ENCODE measurements at places on chromosomes 13 and 19.

DNA sequence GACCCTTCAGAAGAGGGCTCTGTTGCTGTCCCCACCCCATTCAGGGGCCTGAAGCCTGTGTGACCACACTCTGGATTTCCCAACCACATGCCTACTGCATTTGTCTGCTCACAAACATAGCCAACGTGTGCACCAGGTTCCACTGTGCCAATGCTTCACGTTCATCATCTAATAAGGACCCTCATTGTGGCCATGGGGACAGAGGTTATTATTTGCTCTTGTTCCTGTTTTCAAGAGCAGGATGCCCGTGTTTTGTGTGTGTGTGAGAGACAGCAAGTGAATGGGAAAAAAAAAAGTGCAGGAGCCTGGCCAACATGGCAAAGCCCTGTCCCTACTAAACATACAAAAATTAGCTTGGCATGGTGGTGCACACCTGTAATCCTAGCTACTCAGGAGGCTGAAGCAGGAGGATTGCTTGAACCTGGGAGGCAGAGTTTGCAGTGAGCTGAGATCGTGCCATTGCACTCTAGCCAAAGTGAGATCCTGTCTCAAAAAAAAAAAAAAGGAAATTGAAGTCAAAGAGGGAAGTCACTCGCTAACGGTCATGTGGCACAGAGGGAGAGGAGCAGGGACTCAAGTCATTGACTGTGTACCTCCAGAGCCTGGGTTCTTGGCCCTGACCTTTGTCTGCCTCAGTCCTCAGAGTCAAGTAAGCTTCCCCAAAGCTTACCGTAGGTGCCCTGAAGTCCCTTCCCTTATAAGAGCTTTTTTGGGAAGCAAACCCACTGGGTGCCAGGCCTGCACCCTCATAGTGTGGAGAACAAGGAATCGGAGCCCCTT, 6.9 kb downstream of the B3GNT8 start:
- no peak for DNase-seq

- no peak for DNase-seq
These were observed 687.1 kb downstream of the PCDH17 start for GRCh38 chr13:58318495-58319167.

GRCh38 chr13:107459430-107459829, 755.9 kb downstream of the LIG4 start:
- DNase-seq: no peak

DNA sequence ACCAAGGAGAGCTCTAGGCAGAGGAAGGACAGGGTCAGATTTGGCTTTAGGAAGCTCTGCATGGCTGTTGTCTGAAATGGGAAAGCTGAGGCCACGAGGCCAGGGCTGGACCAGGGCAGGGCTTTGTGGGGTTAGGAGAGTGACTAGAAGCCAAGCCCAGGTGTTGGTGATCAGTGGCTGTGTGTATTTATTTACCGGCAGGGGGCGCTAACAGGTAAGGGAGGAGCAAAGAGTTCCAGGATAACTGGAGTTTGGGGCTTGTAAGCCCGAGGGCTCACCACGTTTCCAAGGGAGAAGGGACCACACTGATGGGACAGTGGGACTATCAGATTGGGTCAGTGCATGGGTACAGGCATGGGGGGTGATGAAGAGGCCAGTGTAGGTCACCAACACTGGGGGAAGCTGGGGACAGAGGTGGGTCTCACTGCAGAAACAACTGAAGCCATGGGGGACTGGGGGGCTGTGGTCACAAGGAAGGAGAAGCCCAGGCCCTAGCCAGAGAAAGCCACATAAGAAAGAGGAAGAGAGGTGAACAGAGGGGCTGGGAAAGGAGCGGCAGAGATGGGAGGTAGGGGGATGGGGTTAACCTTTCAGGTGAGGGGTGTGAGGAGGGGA, 3.9 kb downstream of the TMEM147 start:
- DNase-seq: no peak

DNA sequence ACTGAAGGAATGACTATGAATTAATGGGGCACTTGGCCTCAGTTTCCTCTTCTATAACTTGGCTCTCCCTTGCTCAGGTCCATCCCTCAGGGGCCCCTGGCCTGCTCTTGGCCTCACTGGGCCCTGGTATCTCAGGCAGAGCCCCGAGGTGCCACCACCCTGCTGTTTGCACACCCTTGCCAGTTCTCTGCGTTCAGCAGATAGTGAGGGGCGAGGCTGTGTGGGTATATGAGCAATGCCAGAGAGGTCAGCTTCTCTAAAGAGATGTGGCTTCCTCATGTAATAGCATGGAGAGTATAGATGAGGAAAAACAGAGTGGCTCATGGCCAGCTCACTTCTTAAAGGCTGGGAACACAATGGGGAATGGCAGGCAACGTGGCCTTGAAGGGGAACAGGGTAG, 76.1 kb downstream of the CYSLTR2 start:
- no peak for DNase-seq

DNA sequence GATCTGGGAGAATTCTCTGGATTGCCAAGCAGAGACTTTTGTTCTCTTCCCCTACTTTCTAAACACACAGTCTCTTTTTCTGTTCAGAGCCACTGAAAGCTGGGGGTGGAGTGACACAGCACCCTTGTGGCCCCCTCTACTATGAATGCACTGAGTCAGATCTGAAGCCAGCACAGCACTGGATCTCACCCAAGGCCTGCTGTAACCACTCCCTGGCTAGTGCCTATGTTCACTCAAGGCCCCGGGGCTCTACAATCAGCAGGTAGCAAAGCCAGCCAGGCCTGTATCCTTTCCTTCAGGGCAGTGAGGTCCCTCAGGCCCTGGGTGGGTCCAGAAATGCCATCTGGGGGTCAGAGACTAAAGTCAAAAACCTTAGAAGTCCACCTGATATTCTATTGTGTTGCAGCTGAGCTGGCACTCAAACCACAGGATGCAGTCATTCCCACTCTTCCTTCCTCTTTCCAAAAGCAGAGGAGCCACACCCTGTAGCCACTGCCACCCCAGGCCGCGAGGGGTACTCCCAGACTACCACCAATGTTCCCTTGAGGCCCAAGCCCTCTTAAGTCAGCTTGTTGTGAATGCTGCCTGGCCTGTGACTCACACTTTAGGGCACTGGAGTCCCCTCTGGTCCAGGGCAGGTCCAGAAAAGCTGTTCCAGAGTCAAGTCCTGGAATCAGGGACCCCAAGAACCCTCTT, 110.1 kb upstream of the RXFP2 start:
- DNase-seq: no peak

GRCh38 chr13:40352380-40352778, 314.1 kb downstream of the FOXO1 start:
- no peak for DNase-seq

DNA sequence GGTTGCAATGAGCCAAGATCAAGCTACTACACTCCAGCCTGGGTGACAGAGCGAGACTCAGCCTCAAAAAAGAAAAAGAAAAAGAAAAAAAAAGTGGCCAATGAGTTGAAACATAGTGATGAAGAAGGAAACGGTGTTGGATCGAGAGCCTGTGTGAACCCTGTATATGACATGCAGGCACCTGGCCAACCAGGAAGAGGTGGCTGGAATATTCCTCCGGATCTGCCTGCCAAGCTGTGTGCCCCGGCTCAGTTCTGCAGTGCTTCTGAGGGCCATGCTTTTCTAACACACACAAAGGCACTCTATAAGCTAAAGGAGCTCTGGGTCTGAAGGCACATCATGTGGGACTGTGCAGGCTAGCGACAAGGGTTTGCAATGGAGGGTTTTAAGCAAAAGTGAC, 3.7 kb upstream of the ZNF444 start:
- no peak for DNase-seq

DNA sequence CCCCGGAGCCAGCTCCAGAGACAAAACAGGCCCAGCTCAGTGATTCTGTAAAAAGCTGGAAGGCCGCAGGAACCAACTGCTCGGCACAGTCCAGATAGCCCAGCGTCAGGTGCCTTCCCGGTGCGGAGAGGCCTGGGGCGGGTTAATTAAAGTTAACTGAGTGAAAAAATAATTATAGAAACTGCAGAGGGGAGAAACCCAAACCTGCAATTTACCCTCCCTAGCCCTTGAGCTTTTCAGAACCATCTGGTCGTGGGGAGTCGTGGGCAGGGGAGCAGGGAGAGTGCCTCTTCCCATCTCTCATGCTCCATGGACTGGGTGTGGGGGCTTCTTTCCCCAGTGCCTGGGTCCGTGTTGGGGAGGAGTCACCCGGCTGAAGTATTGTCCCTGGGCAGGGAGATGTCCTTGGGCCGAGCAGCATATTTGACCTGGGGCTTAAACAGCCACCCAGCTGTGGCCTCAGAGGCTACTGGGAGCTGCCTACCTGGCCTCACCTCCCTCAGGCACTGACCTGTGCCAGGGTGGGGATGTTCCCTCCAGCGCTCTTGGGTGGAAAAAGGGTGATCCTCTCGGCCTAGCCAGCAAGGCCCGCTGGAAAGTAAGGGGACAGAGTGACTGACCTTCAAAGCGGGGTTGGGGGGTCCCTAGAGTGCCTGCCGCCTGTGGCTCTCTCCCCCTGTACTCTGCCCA, 65.9 kb downstream of the CHST8 start:
- DNase-seq: peak; percentile 59

DNA sequence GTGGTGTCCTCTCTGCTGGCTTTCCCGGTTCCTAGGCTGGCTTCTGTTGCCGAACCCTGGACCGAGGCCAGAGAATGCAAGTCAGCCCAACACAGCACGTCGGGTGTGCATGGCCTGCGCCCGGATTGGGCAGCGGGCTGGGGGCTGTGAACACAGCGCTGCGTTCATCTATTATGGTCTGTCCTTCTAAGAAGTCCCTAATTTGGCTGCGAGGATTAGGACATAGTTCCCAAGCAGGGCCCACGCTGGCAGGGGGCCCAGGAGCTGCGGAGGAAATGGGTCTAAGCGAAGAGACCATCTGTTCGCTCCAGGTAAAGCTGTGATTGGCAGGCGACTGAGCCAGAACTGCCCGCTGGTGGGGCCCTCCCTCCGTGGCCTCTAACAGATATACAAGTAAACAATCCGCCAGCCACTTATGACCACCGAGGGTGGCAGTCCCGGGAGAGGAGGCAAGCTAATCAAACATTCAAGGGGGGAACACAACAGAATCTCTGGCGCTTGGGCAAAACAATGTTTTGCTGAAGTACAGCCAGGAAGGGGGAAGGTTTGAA, 6.0 kb downstream of the SYCE2 start:
- peak; percentile 75 for DNase-seq

DNA sequence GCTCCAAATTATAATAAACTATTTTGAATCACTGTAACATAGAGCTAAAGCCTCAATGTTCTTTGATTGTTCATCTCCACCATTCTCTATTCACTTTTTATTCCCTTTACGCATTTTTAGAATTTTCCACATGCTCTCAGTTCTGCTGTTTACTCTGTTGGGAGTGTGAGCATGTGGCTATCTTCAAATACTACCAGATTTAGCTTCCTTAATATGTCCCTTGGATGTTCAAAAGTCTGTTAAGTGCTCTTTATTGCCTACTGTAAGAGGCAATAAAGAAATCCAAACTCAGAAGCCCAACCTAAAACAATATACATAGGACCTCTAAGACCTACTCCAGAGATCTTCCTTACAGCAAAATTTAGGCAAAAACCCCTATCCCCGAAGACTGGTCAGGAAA, 34.5 kb downstream of the MTMR6 start:
- DNase-seq: no peak

- no peak for DNase-seq
These were observed 14.3 kb downstream of the ERICH4 start for GRCh38 chr19:41457241-41457640.

GRCh38 chr19:5424192-5424973, 30.8 kb upstream of the ZNRF4 start:
- no peak for DNase-seq

DNA sequence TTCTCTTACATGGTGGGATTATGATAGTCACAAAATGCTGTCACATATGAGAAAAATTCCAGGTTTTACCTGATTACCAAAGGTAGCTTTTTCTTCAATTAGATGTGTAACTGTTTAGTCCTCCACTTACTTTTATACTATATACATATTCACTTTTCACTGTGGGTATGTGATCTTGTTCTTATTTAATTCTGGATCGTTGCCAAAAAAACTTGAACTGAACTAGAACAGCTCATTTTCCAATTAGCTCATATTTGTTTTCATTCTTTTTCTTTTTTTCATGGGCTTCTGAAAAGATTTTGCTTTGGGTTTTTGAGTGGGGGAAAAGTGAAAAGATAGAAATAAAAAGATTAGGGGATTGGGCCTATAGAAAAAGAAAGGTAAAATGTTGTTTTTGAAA, 291.9 kb downstream of the NDFIP2 start:
- no peak for DNase-seq

- no peak for DNase-seq
These were observed 302.4 kb downstream of the PCDH20 start for GRCh38 chr13:61113140-61113658.

DNA sequence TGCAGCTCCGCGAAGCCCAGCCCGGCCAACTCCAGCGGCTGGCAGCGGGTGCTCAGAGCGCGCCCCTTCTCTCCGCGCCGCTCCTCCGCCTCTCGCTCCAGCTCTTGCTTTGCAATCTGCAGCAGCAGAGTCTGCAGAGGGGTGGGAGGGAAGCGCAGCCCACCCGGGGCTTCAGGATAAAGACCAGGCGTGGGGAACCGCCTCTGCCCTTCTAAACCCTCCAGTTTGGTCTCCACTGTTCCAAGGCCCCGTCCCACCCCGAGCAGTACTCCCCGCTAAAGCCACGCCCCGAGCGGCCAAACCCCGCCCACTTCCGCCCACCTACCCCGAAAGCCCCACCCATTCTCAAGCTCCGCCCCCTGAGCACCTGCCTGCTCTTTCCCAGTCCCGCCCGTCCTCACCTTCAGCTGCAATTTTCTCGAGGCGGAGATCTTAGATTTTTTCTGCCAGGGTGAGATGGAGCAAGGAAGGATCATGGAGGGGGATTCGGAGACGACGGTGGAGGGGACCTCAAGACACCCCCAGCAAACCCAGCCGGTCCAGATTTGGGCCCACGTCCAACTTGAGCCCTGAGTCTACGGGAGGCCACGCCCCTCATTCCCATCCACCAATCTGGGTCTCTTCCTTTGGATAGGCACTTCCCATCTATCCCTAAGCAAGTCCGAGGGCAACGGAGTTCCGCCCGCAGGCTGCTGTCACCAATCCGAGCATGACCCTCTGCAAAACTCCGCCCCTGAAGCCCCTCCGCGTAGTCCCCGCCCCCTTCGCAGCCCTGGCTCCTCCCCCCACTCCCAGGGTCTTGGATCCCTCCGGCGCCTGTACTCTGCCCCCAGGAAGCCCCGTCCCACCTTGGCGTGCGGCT, 1.1 kb downstream of the TNNI3 start:
- no peak for DNase-seq

- no peak for DNase-seq
These were observed 9.9 kb downstream of the PLEKHJ1 start for GRCh38 chr19:2226051-2226839.

GRCh38 chr13:98050041-98050466, 92.8 kb upstream of the FARP1 start:
- DNase-seq: no peak

- DNase-seq: no peak
These were observed 309.8 kb downstream of the DNAJC15 start for GRCh38 chr13:43333176-43333575.

DNA sequence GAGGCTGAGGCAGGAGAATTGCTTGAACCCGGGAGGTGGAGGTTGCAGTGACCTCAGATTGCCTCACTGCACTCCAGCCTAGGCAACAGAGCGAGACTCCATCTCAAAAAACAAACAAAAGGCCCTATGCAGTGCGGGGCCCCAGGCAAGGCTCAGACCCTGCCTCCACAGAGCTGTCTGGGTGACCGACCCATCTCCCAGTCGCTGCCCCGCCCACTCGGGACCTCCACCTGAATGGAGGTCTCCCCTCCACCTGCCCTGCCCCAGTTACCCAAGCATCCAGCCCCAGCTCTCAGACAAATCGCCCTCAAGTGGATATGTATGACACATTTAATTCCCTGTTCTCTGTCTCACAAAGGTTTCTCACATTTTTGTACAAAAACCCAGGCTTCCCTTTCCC, 2.2 kb upstream of the GARIN5B start:
- DNase-seq: no peak
